Activated T-cell treated with anti-CD3 and anti-CD28 coated beads, Interleukin-2, amount 50 U/mL, for 4 hours (primary cell): ENCODE measurements at places on chromosomes 16 and 17. TPM values are rescaled to one million over a fixed set of nuclear protein-coding genes. Genes with fewer than 3 reads are reported as not detected.

DNA sequence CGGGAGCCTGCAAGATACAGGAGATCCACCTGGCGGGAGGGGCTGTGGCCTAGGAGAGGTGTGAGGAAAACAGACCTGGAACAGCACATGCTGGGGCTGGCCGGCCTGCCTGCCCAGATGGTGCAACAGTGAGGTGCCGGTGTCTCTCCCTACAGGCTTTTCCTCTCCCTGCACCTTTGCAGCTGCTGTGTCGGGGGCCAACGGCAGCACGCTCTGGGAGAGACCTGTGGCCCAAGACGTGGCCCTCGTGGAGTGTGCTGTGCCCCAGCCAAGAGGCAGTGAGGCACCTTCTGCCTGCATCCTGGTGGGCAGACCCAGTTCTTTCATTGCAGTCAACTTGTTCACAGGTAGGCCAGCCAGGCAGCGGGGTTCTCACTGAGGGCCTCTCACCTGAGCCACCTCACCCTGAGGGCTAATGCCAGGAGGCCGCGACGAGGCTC, 15.9 kb downstream of the RGS11 start:
- no peak for DNase-seq

- DNase-seq: no peak
Observed at GRCh38 chr17:33494151-33494550, 201.1 kb upstream of the ASIC2 start.

DNA sequence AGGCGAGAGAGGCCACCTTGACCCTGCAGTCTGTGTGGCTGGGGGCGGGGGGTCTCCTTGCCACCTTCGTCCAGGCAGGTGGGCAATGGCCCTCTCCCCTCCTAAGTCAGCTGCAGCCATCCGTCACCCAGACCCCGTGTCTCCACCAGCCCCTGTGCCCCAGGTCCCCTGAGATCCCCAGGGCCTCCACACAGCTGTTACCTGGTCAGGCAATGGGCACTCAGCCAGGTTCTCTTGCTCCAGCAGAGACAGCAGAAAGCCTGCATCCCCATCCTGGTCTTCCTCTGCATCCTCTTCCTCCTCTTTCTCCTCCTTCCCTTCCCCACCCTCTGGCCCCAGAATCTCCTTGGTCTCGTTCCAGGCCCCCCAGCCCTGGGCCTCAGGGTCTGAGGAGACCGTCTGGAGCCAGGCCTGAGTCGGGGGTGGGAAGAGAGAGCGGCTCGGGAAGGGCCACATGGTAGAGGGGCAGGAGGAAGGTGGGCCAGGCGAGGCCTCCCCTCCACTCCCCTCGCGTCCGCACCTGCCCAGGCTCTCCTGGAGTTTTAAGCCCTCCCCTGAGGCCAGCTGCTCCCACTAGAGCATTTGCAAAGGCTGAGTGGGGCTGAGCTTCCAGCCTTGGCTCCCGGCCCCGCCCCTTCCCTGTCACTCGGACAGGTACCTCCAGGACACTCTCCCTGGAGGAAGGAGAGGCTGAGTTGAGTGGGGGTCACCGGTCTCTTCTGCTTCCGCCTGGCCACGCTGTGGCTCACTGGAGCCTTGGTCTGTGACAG, at the start of gene PABPN1L:
TSS of gene PABPN1L (minus strand) at position 510 of the 770 bp plus-strand sequence. CDS start at position 456, 54 bp downstream.
- DNase-seq: no peak

DNA sequence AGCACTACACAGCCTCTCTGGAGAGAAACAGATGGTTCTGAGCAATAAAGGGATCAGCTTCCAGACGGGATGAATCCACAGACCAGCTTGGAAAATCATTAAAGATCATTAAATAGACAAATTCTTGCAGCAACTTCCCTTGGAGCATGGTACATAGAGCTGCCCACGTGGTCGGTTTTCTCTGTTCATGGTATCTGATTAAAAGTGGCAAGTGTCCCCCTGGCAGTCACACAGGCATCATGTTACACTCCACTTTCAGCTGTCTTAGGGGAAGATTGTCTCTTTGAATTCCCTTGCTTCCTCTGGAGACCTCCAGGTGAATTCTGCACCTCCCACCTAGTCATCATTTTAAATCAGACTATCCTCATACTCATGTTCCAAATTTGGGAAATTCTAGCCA, 92.2 kb upstream of the CACNG3 start:
- DNase-seq: no peak

- no peak for DNase-seq
Observed at GRCh38 chr17:50206604-50207293, 5.3 kb upstream of the COL1A1 start.

DNA sequence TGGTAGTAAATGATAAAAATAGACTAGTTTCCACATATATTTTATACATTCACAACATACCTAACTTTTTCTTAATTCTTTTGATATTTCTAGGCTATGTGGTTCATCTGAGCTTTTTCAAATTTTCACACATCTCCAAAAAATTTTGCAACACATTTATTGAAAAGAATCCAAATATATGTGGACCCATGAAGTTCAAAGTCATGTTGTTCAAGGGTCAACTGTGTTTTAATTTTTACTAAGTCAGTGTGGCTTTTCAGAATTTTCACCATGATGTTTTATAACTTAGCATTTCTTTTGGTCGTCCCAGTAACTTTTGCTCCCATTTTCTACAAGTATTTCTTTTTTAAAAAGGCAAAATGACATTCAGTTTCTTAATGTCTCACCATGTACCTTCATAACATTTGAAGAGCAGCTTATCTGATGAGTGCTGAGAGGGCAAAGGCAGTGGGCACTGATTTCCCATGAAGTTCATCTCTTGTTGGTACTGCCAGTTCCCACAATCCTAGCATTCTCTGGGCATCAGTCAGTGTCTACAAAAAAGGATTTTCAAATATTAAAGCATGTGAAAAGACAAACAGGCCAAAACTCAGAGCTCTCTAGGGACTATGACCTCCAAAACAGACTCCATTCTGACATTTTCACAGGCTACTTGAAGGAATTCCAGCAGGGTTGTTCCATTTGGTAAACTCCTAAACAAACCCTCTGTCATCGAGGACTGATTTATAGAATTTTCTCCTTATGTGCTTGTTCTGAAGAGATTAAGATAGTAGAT, 80.3 kb downstream of the MRTFB start:
- no peak for DNase-seq

GRCh38 chr16:50615891-50616290, 65.2 kb downstream of the SNX20 start:
- DNase-seq: no peak

DNA sequence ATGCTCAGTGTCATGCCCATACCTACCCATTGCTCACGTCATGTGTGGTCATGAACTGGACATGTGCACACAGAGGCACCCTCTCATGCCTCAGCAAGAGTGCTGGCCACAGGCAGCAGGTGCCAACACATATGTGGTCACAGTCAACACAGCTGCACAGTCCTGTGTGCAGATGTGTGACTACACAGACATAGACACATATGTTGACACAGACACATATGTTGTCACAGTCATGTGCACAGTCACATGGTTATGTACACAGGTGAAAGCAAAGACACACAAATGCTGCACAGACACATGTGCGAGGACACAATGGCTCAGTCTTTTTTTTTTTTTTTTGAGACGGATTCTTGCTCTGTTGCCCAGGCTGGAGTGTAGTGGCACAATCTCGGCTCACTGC, 11.3 kb downstream of the SLC4A1 start:
- no peak for DNase-seq

DNA sequence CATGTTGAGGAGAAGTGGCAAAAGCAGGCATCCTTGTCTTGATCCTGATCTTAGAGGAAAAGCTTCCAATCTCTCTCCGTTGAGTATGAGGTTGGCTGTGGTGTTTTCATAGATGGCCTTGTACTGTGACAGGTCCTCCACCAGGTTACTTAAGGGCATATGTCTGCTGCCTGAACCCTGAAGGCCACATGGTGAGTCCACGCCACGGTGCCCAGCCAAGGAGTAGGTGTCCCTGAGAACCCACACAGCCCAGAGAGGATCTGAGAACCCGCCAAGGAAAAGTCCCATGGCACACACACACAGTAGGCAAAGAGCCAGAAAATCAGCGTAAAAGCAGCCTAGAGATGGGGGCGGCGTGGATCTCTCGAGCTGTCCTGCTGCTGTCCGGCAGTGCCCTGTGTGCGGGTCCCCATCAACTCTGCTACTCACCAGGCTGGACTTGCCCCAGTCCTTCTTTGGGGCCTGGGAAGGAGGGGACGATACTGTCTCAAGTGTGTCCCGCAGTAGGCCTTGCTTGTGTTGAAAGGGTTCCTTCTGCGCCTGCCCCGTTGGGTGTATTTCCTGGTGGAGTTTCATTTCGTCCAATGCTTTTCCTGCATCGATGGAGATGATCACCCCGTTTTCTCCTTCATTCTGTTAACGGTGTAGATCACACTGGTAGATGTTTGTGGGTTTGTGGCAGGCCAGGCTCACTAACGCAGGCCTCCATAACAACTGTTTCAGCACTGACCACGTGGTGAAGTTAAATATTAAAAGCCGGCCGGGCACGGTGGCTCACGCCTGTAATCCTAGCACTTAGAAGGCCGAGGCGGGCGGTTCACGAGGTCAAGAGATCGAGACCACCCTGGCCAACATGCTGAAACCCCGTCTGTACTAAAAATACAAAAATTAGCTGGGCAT, 90.8 kb upstream of the DNAH17 start:
- no peak for DNase-seq

- no peak for DNase-seq
Observed at GRCh38 chr17:66679631-66680517, 155.0 kb upstream of the CACNG5 start.

- DNase-seq: peak; percentile 5
Observed at GRCh38 chr16:55257966-55258613, 65.9 kb upstream of the IRX6 start.

DNA sequence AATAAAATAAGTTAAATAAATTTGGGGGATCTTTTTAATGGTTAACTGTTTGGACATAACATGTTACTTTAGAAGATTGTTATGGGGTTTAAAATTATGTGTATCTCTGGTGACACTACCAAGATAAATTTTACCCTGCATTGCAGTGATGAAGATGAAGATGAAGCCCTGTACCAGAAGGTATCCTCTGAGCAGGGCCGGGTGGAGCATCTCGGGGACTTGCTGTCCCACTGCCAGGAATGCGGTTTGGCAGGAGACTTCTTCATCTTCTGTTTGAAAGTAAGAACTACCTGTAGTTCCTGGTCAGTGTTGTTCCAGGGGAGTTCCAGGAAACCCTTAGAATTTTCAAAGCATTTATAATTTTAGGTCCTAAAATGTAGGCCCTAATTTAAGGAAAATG, 64.0 kb downstream of the TANGO6 start:
- DNase-seq: no peak

GRCh38 chr16:52399116-52399515, 147.8 kb downstream of the TOX3 start:
- DNase-seq: no peak

GRCh38 chr16:64773184-64773583, 348.7 kb downstream of the CDH11 start:
- no peak for DNase-seq

GRCh38 chr17:721540-721937, 6.9 kb upstream of the VPS53 start:
- no peak for DNase-seq

DNA sequence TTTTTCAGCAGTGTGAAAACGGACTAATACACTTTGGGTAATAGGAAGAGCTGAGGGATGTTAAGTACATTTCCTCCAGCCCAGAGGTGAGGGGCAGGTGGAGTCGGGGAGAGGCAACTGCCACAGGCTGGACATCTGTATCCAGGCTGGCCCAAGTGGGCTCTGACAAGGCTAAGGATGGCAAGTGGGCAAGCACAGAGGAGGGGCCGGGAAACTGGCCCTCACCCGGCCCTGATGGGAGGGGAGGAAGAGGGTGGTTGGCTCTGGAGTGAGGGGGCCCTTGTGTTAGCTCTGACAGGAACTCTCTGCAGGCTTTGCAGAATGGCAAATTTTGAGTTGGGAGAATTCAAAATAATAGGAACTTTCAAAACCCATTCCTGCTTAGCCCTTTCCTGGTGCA, 251.0 kb upstream of the TNRC6C start:
- DNase-seq: no peak

DNA sequence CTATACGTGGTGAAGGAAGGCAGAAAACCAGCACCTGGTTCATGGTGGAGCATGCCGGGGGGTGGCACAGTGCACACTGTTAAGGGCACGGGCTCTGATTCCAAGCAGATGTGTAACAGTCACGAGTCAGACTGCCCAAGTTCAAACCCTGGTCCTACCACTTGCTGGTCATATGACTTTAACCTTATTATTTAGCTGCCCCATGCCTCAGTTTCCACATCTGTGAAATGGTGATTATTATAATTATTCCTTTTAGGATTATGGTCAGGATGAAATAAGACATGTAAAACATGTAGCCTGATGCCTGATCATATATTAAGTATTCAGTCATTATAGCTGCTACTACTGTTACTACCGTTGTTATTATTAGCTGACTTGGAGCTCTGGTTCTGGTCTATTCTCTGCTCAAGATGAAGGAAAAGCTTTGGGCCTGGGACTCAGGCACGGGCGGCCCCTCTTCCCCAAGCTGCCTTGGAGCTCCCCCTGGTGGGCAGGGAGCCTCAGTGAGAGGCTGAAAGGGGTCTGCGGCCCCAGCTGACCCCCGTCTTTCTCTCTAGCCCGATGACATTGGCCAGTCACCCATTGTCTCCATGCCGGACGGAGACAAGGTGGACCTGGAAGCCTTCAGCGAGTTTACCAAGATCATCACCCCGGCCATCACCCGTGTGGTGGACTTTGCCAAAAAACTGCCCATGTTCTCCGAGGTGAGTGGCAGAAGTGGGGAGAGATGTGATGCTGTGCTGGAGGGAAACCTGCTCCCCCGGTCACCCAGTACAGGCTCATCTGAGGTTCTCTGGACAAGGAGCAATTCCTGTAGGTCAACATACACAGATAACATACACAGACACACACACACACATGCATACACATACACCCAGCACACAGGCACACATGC, 14.0 kb downstream of the NR1D1 start:
- DNase-seq: peak; percentile 62

- no peak for DNase-seq
Observed at GRCh38 chr16:27795992-27796614, 246.2 kb downstream of the KATNIP start.

- DNase-seq: no peak
Observed at GRCh38 chr17:30554839-30555751, 77.9 kb downstream of the GOSR1 start.

Gene WNT3
- total RNA-seq: not detected

Gene CHST4
- not detected for total RNA-seq

Gene SAMD14
- total RNA-seq: 0.78 TPM

Gene RDM1
- total RNA-seq: not detected

Gene SMIM5
- 0.24 TPM for total RNA-seq

Gene SEC14L5
- total RNA-seq: not detected

Gene CCL8
- total RNA-seq: not detected

Gene NTN1
- 0.55 TPM for total RNA-seq

Gene CPNE7
- total RNA-seq: 19.1 TPM
